CD4-positive, alpha-beta T cell treated with Interleukin-17A for 4 hours (primary cell): ENCODE measurements at places on chromosomes 3 and 15.

DNA sequence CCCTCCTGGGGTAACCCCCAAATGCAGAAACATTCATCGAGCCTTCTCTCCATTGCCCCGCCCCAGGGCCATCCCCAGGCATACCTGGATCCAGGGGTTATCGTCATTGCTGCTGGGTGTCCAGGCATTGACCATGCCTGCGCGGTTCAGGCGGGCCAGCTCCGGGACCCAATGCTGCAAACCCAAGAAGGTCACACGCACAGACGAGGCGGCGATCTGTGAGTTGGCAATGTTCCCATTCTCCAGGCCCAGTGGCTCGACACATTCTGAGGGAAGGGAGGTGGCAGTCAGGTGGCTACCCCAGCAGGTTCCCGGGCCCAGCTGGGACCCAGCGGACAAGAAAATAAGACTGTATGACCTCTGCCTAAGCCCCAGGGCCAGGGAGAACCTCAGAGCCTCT is 6.1 kb downstream of the MFGE8 start:
- no peak for DNase-seq

DNA sequence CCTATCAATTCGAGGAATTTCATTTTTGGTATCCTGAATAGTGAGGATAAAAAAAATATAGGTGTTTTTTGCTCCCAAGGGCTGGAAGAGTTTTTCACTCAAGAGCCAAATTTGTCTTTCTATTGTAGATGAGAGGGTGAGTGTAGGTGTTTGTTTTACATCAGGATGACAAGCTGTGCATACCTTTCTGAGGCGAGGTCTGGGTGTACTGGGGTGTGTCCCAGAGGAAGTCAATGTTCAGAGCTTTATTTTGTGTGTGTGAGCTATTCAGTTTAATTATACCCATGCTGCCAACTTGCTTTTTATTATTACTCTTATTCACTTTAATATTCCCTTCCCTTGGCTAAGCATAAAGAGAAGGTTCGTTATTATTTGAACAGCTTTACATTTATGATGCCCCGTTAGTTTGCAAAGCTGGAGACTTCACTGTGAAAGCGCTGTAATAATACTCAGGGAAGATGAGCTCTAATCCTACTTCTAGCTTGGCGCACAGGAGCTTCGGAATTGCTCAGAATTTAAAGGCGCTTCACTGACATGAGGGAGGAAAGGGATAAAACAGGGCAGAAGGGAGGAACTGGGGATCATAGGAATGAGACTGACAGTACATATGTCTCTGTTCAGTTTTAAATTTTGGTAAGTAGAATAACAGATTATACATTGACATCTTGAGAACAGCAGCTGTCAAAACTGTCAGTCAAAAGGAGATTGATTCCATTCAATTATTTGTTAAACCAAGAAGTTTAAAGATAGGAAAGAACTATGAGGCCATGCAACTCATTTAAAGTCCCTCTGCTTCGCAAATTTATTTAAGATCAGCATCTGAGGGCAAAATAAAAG is 117.7 kb upstream of the TP63 start:
- DNase-seq: no peak

DNA sequence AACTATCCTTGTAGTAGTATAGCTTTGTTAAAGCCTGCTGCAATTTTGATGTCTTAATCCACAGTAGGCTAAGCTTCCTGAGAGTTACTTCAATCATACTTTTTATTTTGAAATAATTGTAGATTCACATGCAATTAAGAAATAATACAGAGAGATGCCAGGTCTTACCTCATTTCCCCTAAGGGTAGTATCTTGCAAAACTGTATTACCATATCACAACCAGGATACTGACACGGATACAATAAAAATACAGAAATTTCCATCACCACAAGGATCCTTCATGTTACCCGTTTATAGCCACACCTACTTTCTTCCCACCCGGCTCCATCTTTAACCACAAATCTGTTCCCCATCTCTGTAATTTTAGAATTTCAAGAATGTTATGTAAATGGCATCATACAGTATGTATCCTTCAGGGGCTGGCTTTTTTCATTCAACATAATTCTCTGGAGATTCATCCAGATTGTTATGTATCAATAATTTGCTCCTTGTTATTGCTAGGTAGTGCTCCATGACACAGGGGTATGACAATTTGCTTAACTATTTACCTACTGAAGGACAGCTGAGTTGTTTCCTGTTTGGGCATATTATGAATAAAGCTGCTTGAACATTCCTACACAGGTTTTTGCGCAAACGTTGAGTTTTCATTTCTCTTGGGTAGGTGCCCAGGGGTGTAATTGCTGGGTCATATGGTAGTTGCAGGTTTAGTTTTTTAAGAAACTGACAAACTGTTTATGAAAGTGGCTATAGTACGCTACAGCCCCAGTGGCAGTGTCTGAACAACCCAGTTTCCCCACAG is 21.6 kb downstream of the BDH1 start:
- DNase-seq: no peak

- DNase-seq: no peak
These were observed 5.9 kb upstream of the EDEM1 start for GRCh38 chr3:5181469-5182141.

- DNase-seq: no peak
These were observed 5.1 kb upstream of the SLC27A2 start for GRCh38 chr15:50176869-50177268.

DNA sequence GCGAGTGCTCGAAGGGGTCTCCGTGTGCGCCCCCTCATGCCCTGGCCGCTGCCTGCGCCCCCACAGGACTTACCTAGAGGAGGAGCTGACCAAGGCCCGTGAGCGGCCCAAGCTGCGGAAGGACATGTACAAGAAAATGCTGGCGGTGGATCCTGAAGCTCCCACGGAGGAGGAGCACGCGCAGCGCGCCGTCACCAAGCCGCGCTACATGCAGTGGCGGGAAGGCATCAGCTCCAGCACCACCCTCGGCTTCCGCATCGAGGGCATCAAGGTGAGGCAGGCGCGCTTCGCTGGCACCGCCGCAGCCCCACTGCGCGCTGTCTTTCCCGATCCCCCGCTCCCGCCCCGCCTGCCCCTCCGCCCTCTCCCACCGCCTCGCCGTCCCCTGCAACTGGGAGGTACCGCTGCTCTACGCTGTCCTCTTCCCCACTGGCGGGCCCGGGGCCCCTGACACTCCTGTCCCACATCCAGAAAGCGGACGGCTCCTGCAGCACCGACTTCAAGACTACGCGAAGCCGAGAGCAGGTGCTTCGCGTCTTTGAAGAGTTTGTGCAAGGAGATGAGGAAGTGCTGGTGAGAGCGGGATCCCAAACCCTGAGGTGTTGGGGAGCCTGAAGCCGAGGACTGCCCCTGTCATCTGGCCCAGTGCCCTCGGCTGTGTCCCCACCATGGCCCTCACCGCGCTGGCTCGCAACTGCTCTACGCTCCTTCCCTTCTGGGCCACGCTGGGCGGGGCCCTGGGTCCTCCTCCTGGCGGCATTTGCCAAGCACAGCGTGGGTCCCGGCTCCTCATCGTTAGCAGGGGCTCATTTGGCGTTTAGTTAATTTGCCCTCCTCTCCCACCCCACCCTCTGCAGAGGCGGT is 8.5 kb downstream of the ITPKA start:
- peak; percentile 64 for DNase-seq

- no peak for DNase-seq
These were observed 34.5 kb upstream of the CTNNB1 start for GRCh38 chr3:41164777-41165176.
